Fibroblast of villous mesenchyme (primary cell): ENCODE measurements at places on chromosomes 2 and 18. TPM values are rescaled to one million over a fixed set of nuclear protein-coding genes. Genes with fewer than 3 reads are reported as not detected.

DNA sequence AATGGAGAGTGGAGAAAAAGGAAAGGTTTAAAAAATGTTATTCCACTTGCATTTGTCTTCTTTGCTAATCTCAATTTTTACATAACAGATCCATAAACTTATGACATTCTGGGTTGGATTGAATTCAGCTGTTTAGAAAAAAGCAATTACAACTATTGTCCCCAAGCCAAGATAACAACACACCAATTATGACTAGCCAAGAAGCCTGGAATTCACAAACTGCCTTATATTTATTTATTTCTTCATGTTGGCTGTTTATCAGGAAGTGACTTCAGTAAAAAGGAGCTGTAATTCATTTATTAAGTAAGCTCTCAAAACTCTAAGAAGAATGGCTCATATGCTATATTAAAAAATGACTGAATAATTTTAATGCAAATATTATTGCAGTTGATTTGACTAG, 137.4 kb downstream of the CALCRL start:
- DNase-seq, result peak; percentile 25

- no peak for DNase-seq
Measured at GRCh38 chr18:62655520-62656219, 59.7 kb upstream of the PHLPP1 start.

DNA sequence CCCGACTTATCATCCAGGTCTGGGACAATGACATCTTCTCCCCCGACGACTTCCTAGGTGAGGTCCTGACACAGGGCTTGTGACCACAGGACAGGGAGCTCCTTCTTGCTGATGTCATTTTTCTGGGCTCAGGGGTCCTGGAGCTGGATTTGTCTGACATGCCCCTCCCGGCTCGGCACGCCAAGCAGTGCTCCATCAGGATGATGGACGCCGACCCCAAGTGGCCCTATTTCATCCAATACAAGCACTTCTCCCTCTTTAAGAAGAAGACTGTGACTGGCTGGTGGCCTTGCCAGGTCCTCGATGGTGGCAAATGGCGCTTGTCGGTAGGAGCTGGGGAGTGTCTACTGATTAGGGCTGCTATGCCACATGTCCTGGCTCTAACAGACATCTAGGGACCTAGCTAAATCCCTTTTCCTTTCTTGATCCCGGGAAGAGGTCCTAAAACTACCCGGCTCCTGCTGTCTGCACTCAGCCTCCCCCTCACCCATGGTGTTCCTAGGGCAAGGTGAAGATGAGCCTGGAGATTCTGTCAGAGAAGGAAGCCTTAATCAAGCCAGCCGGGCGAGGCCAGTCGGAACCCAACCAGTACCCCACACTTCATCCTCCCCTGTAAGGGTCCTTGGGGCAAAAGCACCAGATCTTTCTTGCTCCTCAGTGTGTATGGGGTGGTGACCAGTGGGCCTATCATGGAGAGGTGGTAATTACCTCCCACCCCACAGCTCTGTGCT, 36.7 kb downstream of the LMAN2L start:
- DNase-seq, result no peak

DNA sequence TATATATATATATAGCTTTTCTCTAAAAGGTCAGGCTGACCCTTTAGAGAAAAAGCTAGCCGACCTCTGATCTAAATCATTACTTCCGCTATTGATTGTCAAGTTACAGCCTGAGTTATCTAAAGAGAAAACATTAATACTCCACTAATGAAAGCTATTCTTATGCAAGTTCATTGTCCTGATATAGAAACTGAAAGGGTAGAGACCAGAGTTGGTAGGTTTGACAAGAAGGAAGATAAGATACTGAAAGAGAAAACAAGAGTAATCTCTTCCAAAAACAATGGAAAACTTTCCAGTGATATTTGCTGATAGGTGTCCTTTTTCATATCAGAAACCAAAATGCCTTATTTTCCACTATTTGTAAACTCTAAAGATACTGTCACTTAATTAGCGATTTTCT, 62.8 kb upstream of the SLC39A10 start:
- no peak for DNase-seq

- DNase-seq, result no peak
Measured at GRCh38 chr2:237869343-237870102, 10.1 kb downstream of the RAMP1 start.

DNA sequence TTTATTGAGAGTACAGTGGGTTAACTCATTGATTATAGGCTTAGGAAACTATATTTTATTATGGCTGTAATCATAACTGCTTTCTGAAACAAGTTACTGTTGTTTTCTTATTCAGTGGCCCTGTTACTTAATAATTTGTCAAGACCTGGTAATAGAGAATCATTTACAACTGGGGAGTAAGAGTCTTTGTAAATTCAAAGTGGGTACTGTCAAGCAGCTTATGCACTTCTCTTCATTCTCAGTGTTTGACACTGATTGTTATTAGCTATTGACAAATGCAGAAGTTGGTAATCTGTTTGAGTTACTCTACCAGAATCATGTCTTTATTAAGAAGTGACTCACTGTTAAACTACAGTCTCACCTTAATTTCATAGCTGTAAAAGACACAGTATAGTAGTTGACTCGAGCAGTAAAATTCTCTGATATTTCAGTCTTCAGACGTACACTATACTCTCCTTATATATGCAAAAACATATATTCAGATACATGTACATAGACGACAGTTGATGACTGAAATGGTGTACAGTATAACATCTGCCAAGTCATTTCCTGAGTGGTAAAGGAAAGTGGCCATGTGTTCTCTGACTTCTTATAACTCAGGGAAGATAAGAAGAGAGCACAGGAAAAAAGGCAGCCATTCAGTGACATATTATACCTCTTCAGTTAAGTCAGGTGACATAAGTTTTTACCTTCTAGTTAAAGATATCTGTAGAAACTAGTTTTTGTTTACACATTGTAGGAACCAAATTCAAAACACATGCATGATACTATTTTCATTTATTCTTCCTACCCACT, 36.0 kb upstream of the TTC27 start:
- DNase-seq, result peak; percentile 36

- DNase-seq, result no peak
Measured at GRCh38 chr2:211760103-211760502, 778.5 kb downstream of the ERBB4 start.

DNA sequence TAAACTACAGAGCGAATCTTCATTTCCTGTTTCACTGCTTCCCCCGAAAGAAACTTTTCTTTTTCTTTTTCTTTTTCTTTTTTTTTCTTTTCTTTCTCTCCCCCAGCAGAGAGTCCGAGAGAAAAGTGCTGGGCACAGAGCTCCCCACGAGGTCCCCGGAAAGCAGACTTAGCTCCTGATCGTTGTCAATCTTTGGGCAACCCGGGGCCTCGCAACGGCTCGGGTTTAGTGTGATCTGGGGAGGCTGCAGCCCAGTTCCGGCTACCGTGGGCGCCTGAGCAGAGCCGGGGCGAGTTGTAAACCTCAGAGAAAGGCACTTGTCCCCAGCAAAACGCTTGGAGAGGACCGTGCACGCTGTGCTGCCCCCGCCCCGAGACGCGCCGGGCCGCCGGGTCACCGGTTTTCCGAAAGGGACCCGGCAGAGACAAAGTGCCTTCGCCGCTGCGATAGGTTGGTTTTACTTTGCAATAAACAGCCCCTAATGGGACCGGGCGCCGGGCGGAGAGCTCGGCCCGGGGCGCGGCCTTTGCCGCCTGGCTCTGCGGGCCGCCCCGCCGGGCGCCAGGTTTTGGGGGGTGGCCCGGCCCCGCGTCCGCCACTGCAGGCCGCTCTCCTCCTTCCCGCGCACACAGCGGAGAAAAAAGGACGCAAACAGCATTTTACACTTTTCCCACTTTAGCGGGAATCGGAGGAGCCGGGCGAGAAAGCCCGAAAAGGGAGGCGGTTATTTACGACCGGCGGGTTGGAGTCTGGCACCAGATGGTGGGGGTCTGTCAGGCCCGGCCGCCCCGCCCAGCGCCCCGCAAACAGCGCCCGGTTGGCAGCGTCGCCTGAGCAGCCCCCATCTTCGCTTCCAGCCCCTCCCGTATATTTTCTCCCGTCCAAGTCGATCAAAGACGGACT, 136.0 kb downstream of the INSIG2 start:
- DNase-seq, result no peak

DNA sequence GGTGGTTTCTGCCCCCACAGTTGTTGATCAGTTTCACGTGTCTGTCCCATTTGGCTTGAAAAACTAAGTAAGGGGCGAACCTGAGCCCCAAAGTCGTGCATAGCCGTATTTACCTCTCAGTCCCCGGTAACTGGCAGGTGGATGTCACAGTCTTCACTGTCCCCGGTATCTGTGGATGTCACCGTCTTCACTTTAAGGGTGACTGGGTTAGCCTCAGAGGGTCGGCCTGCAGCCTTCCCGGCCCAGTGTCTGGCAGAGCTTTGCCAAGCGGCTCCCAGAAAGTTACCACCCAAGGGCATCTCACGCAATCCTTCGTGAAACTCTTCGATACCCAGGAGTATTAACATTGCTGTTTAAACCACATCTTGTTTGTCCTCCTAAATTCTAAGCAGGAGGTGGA, 125.3 kb upstream of the CTDP1 start:
- no peak for DNase-seq

DNA sequence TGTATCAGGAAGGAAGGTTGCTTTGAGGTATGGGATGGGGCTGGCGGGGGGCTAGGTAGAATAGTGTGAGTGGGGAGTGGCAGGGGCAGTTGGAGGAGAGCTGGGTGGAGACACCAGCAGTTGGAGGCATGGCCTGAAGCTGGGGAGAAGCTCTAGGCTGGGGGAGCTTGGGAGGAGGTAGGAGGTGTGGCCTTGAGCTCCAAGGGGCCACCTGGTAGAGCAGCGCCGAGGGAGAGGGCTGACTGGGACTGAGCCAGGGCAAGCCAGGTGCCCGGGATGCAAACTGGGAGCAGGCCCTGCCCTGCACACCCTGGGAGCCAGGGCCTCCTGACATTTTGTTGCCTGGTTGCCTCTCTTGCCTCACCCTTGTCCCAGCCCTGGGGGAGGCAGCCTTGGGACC, 33.1 kb upstream of the PDIA6 start:
- DNase-seq, result no peak

GRCh38 chr2:170177950-170178781, at the start of gene MYO3B:
MYO3B (plus strand) TSS chr2:170178147; CDS start chr2:170178288, 141 bp downstream.
- DNase-seq, result peak; percentile 40

DNA sequence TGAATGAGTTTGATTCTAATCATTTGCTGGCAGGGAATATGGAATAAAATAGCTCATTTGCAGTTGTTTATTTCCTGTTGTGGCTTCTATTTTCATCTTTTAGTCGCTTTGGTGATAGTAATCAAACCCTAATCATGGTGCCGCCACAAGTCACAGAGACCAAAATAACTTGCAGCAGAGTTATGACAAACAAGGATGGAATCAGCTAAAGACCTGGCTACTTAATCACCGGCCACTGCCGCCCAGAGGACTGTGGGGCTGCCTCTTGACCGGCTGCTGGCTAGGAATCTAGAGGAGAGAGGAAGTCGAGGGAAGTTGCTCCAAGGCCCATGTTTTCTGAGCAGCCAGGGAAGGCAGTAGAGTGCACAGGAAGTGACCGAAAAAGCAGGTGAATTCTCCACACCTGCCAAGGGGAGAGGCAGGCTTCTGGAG, 5.1 kb upstream of the SMAD7 start:
- peak; percentile 75 for DNase-seq

DNA sequence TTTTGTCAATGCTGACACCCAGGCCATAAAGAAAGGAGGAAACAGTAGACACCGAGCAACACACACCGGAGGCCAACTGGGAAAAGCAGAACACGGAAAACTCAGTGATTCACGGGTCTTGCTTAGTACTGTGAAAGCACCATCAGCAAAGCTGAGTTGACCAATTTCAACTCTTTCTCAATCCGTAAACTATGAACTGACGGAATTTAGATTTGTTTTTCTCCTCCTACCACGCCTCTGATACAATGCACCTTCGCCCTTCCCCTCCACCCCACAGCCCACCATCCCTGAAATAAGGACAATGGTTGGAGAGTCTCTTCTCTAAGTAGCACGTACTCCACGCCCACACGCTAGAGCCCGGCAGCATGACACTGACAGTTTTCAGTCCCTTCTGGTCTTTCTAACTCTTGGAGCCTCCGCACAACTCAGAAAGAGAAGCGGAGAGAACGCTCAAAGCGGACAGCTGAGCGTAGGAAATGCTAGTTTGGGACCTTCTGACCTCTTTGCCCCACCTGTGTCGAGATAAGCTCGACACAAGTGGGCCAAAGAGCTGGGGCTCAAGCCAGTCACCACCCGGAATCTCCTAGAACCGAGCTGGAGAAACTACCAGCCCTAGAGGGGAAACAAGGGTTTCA, 669 bp downstream of the LNPK start:
- DNase-seq, result peak; percentile 44

DNA sequence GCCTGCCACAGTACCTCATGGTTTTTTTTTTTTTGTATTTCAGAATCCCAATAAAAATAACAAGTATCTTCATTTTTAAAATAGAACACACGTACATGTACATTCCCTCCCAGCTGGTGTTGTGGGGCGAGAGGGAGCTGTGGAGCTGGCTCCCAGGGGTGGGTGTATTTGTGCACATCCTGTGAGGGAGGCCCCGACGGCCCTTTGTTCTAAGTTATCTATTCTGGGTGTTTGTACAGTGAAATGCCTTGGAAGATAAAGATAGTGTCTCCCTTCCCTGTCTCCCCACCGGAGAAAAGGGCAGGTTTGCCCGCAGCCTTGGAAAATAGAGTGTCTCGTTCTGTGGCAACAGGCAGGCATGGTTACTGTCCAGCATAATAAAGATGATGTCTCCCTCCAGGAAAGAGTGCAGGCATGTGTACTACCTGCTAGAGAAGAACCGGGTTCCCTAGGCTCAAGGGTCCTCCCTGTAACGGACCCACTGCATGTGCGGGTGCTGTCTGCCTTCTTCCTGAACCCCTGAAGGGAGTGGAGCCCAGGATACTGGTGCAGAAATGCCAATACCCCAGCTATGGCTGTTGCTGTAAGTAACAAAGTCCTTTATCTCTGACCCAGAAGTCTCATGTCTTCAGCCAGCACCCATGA, 12.1 kb upstream of the ALLC start:
- no peak for DNase-seq

- no peak for DNase-seq
Measured at GRCh38 chr18:65587491-65587890, 163.3 kb upstream of the CDH7 start.

- DNase-seq, result peak; percentile 49
Measured at GRCh38 chr2:10619643-10620042, 70.1 kb downstream of the NOL10 start.

The NMUR1 gene
- not detected in 2 replicates for total RNA-seq

The TCF4 gene
- 81.5 and 84.6 TPM in 2 replicates for total RNA-seq

The SDC1 gene
- 68.0 and 110 TPM in 2 replicates for total RNA-seq

The CTNNA2 gene
- not detected in 2 replicates for total RNA-seq

The CYTIP gene
- under 0.01 and 0.43 TPM in 2 replicates for total RNA-seq

The DRC1 gene
- total RNA-seq, result 0.64 TPM in 1 of 2 replicates, not detected in the other
